ENCODE measurements at places on chromosomes 1 and 21.

- no peak for DNase-seq
Measured at GRCh38 chr21:32484706-32485380, 72.3 kb downstream of the EVA1C start.

DNA sequence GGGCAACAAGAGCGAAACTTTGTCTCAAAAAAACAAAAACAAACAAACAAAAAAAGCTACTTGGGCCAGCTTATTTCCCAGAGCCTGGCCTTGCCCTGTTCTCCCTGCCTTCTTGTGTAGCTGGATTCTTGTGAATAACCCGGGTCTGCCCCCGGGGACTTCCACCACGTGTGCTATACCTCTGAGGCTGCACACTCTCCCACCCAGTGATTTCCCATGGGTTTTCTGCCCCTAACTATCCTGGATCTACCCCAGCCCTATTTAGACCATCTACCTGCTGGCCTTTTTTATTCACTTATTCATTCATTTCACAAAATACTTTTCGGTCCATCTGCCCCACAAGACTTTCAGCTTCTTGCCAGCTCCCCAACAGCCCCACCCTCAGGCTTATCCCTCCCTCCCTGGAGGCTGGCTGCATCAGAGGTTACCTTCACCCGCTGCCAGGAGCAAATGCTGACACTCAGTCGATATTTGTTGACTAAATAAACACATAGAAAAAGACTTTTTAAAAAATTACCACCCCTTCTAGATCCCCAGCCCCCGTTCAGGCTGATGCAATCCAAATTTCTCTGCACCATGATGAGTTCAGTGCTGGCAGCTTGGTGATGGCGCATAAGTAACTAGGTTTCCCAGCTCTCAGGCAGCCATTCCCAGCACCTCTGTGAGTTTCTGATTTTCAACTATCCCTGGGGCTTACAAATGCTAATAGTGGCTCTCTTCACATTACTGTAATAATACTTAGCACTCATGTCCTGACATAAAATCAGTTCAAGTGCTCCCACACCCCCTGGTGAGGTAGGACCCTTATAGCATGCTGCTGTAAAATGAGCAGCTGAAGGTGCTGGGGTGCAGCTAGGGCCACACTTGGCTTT lies 30.7 kb upstream of the TARBP1 start:
- DNase-seq = no peak

DNA sequence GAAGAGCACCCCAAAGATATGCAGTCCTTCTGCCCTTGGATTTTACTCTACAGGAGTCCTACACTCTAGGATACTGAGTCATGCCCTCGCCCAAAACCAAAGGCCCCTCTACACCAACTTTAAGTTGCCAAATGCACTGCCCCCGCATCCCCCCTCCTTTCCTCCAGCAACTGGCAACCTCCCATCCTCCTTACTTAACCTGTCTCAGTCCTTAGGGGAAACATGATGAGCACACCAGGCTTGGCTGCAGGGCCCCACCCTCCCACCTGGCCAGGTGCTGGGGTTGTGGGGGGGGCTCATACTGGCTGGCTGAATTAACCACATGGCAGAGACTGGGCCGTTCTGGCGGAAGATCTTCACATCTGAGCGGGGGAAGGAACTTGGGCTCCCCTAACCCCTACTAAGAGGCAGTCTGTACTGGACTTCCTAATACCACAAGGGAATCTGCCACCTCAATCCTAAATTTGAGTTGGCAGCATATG lies 1.2 kb downstream of the HDGF start:
- no peak for DNase-seq

- no peak for DNase-seq
Measured at GRCh38 chr21:32795376-32795775, 23.8 kb upstream of the PAXBP1 start.

DNA sequence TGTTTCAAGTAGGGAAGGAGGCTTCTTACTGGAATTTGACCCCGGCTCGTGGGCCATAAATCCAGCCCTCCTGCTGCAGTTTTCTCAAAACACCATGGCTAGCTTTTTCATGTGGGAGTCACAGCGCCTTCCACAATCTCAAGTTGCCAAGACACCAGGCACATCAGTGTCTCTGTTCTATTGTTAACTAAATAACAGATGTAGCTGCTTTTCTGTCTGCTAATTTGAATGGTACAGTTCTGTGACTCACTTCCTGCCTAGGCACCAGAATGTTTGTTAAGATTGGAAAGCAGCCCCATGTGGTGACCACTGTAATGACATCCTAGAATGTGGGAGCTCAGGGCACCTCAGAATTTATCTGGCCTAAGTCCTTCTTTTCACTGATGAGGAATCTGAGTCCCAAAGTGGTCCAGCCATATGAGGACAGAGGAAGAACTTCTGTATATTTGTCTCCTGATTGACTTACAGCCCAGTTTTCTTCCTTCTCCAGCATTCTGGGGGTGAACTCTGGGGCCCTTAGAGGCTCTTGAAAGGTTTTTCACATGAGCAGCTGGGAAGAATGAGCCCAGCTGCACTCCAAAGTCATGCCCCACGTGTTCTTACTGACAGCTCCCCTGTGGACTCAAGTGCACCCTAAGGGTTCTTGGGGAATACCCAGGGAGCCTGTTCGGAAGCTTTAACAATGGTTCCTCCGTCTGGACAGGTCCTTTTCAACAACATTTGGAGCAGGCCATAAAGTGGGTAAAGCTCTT lies 27.5 kb downstream of the TRIM45 start:
- no peak for DNase-seq

DNA sequence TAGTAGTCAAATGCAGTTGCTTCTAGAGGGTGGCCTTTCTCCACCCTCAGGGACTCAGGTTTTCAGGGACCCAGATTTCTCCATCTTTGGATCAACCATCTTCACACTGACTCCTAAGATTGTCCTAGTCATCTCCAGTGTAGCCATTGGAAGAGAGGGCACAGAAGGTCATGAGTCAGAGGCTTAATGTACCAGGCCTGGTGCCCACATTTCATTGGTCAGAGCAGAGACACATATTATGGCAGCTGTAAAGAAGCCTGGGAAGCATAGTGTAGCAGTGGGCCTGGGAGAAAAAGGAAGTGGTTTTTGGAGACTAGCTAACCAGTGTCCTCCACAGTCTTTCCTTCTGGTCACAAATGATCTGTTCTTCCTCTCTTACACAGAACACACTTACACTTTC lies 122.5 kb downstream of the GIPC2 start:
- DNase-seq = no peak

DNA sequence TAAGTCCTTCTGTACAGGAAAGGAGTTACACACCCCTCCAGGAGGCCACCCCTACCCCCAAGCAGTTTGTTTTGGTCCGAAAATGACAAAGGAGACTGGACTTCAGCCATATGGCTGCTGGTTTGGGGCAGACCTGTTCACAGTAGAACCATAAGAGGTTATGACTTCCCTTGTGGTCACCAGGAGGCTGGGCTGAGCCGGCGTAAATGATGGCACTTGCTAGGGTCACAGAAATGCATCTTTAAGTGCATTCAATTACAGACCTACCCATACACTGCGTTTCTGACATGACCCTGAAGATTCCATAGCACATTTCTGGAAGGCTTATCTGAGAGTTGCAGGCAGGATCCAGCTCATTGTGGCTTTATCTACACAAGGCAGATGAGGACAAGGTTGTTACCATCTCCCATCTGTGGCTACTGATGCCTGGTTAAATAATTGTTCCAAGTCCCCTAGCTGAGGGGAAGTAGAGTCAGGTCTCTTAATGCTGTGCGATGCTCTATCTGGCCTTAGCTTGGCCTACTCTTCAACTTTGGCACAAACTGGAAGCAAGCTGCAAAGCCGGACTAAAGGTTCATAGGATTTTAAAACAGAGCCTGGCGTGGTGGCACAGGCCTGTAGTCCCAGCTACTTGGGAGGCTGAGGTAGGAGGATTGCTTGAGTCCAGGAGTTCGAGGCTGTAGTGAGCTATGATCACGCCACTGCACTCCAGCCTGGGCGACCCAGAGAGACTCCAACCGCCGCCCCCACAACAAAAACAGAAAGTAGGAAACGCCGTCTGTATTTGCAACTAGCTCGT lies 1.7 kb upstream of the TRIM67 start:
- no peak for DNase-seq

DNA sequence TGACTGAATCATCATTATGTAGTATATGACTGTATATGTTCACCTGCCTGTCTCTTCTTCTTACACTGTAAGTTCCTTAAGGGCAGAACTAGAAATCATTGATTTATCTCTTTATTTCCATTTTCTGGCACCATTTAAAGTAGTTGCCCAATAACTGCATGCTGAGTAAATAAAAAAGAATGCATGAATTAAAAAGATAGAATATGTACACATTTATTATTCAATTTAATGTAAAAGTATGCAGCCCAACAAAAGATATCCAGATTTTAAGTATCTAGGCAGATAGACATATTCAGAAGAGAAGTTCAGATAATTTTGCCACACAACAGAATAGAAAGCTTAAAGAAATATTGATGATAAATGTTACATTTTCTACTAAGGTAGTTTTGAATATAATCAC lies 1244.6 kb upstream of the ADGRL4 start:
- DNase-seq = no peak

- no peak for DNase-seq
Measured at GRCh38 chr1:177170756-177171535, at the start of gene BRINP2. BRINP2 (plus strand) TSS chr1:177170958; CDS start chr1:177229877, 58,919 bp downstream.

DNA sequence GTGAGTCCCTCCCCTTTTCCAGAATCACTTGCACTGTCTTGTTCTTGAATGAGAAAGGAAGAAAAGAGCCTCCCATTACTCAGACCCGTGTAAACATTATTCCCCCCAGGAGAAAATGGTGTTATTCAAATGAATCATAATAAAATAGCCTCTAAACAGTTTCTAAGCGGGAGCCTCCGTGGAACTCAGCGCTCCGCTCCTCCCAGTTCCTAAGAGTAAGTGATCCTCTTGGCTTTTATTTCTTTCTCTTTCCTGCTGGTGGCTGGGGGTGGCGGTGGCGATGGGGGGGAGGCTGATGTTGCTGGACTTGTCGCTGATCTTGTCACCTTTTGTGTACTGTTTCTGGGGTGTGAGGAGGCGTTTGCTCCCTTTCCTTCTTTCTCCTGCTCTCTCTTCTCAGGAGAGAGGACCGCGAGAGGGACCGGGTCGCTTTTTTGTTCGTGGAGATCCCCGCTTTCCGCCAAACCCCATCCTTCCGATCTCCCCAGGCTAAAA lies 781 bp downstream of the PROX1 start:
- DNase-seq = no peak

- DNase-seq = no peak
Measured at GRCh38 chr1:185914089-185914488, 179.9 kb downstream of the HMCN1 start.

GRCh38 chr21:41164981-41165655 lies 2.8 kb upstream of the BACE2 start:
- DNase-seq = no peak

GRCh38 chr1:202616355-202616915 lies 93.8 kb downstream of the SYT2 start:
- no peak for DNase-seq

- DNase-seq = no peak
Measured at GRCh38 chr21:31846690-31847089, 26.1 kb upstream of the HUNK start.

DNA sequence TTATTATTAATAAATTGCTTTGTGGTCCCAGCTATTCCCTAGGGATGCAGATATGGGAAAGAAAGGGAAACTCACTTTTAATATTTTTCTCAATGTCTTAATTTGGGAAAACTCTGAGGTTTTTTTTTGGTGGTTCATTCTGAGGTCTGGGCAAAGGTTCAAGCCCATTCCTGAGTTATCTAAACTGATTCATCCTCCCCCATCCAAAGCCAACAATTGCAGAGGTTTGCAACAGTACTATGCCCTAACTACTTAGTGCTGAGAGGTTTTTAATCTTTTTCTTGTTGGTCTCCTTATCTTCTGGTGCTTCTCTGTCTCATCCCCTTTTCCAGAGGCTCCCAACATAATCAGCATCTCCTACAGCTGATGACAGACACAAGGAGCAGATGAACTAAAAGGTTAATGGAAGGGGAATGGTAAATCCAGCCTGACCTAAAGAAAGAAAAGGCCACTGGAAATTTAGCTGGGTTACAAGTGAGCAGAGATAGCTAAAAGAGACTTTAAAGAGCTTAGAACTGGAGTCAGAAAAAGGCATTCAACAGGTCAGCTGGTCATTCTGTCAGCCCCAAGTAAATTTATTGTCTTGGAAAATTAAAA lies 390.4 kb downstream of the TGFB2 start:
- no peak for DNase-seq

- no peak for DNase-seq
Measured at GRCh38 chr1:154453161-154453560, 48.0 kb downstream of the IL6R start.

- DNase-seq = no peak
Measured at GRCh38 chr1:151840421-151840820, 801 bp upstream of the C2CD4D start.

DNA sequence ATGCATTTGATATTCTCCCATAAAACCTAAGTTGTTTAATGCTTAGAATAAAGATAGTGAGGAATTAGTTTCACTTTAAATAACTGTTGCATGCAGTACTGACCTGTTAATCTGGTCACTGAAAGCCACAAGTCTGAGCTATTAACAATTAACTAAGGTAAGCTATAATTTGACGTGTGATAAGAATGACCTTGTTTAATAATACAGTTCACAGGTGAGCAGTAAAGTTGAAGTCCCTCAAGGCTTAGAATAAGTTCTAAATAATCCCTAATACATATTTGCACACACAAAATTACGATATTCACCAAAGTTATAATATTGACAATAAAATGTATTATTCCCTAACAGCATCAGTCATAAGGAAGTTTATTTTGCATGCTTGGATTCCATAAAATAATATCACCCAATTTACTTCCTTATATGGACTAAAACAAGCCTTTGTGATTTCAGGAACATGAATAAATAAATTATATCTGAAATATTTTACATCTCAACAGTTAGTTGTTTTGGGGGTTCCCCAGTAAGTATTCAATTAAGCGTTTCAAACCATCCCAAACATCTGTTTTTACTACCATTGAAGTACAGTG lies 70.6 kb upstream of the CHRM3 start:
- no peak for DNase-seq

DNA sequence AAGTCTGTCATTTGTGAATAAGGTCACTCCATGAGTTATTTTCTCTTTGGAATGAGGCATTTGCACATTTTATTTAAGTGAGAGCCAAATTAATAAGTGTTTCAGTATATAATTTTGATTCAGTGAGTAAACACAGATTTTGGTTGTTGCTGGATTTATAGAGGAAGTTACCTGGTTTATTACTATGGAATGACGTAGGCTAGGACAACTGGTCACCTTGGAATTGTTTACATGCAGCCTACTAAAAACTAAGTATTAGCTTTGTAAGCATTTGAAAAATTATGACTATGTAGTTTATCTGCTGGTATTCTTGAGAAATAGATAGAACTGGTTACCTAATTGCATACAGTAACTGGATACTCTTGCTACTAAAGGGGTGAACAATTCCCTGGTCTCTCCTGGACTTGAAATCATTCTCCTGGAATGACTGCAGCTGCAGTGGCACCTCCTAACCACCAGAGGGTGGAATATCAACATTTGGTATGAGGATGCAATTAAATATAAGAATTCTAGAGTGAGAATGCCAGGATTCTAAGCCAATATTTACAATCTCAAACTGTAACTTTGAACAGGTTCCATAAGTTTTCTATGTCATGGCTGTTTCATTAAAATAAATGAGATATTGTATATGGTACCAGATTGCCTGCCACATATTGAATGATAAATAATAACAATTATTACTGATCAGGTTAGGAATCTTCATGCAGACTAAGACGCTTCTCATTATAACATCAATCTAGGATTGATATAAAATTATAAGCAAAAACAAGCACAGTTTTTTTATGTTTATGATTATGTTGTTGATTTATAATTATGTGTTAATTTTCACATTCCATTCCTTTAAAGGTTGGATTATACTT lies 3.5 kb upstream of the KRTAP27-1 start:
- DNase-seq = no peak

GRCh38 chr1:39165488-39165887 lies 39.0 kb upstream of the MACF1 start:
- DNase-seq = no peak

Data from stimulated activated effector memory CD8-positive, alpha-beta T cell treated with anti-CD3 and anti-CD28 coated beads, Interleukin-12 subunit alpha, Interleukin-12 subunit beta, amount 100 ng/mL, for 72 hours (primary cell).